Parietal lobe (tissue), 2 donors: ENCODE measurements at places on chromosomes 5 and 9. TPM values are rescaled to one million over a fixed set of nuclear protein-coding genes. Genes with fewer than 3 reads are reported as not detected.

Gene C5orf52
- not detected for total RNA-seq

Gene PCDHB9
- total RNA-seq = 11.9 TPM

Gene ICE1
- 68.2 TPM for total RNA-seq

Gene CACFD1
- total RNA-seq = 27.2 TPM

Gene ARHGEF37
- 1.3 TPM for total RNA-seq

Gene BRIX1
- 29.1 TPM for total RNA-seq

Gene UIMC1
- 77.3 TPM for total RNA-seq

Gene PGM5
- total RNA-seq = 1.6 TPM
